ENCODE measurements at places on chromosomes 12 and 14. TPM values are rescaled to one million over a fixed set of nuclear protein-coding genes. Genes with fewer than 3 reads are reported as not detected.
A peak's percentile ranks its signal among the peaks of the same experiment; 100 is the strongest.

The NPFF gene
- total RNA-seq: not detected

The SERPINA10 gene
- total RNA-seq: not detected

The ALDH2 gene
- 195 TPM for total RNA-seq

The RGS6 gene
- total RNA-seq: 0.83 TPM

The RAD51AP1 gene
- total RNA-seq: 0.83 TPM

The RILPL2 gene
- 6.0 TPM for total RNA-seq

The HCFC2 gene
- 37.0 TPM for total RNA-seq

The ACRBP gene
- 1.8 TPM for total RNA-seq

The COL2A1 gene
- not detected for total RNA-seq

The ACOT4 gene
- 0.45 TPM for total RNA-seq

The MIP gene
- not detected for total RNA-seq

The KERA gene
- total RNA-seq: not detected

The RPS26 gene
- total RNA-seq: 104 TPM

The TAS2R50 gene
- total RNA-seq: 1.2 TPM

DNA sequence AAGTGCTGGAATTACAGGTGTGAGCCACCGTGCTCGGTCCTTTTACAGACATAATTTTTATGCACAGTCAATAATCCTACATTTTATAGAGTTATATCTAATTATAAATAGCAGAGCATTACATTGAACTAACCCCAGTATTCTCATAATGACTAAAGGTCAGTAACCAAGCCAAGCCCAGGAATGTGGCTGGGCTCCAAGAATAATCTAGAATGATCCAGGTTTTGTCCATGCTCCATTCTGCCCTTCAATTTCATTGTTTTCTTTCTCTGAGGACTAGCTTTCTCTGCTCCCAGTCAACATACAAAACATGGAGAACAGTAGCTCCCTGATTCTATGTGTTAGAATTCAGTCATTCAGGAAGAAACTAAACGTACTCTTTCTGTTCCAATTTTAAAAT lies 92.1 kb upstream of the KRR1 start:
- no peak for DNase-seq

DNA sequence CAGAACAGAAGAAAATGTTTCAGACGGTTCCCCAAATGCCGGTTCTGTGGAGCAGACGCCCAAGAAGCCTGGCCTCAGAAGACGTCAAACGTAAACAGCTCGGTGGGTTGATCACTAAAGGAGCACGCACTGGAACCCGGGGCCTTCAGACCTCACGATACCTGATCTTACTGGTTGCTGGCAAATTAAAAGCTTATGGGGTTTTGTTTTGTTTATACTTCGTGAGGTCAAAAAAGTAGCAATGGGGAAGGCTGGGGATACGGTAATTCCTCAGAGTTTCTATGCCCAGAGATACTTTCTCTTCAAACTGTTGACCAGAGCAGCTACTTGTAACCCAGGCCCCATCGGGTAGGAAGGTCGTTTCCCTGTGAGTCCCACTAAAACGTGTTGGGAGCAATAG lies 1.7 kb downstream of the CDKN1B start:
- DNase-seq: peak; percentile 42

DNA sequence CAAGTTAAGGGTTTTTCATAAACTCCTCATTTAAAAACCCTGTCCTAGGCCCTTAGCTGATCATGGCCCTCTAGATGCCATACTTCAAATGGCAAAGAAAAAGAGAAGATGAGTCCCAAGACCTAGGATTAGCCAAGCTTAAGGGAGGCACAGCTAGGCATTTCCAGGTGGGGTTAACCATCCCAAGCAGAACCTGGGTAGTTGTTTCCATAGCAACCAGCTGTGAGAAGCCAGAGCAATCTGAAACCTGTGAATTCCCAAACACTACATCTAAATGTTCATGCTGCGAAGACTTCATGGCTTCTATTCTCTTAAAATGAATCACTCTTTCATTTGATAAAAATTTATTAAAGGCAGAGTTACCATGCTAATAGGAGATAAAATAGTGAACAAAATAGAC lies 372.9 kb downstream of the C12orf50 start:
- no peak for DNase-seq

DNA sequence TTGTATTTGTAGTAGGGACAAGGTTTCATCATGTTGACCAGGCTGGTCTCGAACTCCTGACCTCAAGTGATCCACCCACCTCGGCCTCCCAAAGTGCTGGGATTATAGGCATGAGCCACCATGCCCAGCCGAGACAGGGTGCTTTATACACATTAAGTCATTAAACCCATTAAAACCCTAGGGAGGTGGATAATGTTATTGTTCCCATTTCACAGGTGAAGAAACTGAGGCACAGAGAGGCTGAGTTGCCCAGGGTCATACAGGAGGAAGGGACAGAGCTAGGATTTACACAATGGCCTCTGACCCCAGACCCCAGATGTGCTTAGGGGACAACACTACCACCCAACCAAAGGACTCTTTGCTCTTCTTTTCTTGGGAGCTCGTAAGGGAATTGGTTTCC lies 51.0 kb upstream of the RIN3 start:
- DNase-seq: no peak

DNA sequence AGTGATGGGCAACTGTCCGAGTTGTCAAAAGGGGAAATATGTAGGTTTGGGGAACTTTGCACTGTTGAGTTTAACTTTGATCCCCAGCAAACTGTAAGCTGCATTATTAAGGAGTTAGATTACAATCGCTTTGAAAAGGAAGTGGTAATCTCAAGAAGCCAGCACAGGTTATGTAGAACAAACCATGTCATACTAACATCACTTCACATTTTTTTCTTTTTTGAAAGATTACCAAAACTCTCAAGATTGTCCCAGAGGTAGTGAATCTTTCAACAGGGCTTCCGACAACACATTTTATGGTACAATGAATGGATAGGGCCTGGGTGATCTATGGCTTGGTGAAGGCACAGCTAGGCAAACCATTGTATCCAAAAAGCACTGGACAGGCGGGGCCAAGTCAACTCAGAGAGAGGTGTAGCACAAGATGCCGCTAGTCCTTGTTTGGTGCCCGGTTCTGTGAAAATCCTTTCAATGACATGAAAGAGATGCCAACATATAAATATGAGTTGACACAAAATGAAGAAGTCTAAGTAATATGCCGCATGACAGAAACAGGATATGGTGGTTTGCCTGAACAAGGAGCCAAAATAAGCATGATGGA lies 24.3 kb upstream of the PARP11 start:
- DNase-seq: no peak

- no peak for DNase-seq
Measured at GRCh38 chr12:54983536-54984101, 943 bp downstream of the TESPA1 start.

DNA sequence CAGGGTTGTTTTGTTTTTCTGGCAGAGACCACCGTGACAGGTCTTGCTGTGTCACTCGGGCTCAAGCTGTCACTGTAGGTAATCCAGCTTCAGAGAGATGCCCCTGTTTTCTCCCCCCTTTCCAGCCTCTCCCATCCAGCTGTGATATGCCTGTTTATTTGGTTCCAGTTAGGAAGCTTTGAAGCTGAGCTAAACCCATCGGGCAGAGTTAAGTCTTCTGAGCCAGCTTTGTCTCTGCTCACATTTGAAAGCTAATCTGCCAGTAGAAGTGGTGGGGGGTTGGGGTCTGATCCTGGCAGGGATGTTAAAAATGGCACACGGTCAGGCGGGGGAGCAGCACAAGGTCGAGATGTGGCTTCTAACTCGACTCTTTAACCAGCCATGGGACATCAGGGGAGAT lies 130.0 kb downstream of the TSPAN9 start:
- no peak for DNase-seq

GRCh38 chr12:53425515-53426150 lies 2.0 kb downstream of the AMHR2 start:
- DNase-seq: no peak

GRCh38 chr12:75427491-75427890 lies 36.6 kb downstream of the GLIPR1L2 start:
- DNase-seq: no peak

GRCh38 chr12:68977909-68978610 lies 45.1 kb upstream of the CPM start:
- no peak for DNase-seq

- no peak for DNase-seq
Measured at GRCh38 chr12:124784871-124785572, 78.6 kb downstream of the SCARB1 start.

DNA sequence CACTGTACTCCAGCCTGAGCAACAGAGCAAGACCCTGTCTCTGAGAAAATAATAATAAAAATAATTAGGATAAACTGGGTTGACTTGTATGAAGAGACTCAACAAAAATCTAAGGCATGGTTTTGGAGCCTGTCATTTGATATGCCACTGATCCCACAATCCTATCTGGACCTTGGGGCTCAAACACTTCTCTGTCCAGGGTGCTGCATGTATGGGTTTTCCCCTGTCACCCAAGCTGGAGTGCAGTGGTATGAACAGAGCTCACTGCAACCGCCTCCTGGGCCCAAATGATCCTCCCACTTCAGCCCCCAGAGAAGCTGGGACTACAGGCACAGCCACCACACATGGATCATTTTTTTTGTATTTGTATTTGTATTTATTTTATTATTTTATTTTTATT lies 5.3 kb upstream of the VSIG10 start:
- no peak for DNase-seq

- no peak for DNase-seq
Measured at GRCh38 chr12:130245251-130245650, 83.0 kb downstream of the FZD10 start.

GRCh38 chr12:77720258-77720657 lies 110.4 kb upstream of the NAV3 start:
- DNase-seq: no peak

DNA sequence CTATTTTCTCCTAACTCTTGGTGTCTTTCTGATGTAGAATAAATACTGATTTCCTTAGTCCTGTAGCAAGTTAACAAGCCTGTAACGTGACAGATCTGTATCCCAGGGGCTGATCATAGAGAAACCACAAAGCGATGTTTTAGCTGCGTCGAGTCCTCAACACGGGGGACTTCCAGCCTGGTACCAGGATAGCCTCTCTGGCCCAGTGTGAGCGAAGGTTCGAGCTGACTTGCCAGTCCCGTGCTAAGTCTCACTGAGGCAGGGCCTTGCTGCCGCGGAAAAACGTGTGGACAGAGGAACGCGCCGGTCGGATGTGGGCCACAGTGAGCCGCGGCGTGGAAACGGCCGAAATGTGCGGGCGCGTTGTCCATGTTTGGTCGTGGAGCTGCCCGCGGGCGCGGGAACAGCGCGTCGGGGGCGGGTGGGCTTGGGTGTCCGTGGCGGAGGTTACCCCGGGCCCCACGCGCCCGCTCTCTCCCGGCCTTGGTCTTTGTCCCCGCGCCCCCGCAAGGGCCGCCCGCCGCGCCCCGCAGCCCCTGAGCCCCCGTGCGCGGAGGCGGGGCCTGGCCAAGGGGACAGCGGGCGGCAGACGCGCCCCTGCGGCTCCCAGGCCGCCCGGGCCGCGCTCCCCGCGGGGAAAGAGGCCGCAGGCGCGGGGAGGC lies 531 bp upstream of the EML1 start:
- no peak for DNase-seq

- DNase-seq: no peak
Measured at GRCh38 chr12:89041078-89041477, 311.2 kb downstream of the DUSP6 start.

GRCh38 chr12:89179983-89180382 lies 172.3 kb downstream of the DUSP6 start:
- DNase-seq: no peak

DNA sequence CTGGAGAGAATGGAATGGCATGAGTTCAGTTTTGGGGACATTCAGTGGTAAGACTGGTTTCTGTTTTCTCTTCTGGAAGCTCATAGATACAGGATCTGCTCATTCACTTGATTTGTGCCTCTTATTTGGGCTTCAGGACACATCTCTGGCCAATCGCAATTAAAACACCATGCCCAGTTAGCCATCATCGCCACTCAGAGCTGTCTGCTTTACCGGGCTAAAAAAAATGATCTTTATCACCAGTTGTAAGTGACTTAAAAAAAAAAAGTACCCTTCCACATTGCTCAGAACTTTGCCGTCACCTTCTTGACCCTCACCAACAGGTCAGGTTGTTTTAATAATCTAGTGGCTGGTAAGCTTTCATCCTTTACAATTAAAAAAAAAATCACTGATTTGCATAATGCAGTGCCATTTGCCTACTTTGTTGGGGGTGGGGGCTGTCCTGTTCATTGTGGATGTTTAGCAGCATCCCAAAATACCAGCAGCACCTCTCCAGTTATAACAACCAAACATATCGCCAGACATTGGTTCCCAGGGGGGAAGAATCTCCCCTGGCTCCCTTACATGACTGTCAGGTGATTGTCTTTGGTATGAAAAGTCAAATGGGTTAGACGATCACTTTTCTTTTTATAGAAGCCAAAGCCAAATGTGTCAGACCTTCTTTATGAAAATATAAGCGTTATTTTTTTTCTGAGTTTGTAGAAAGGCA lies 150.1 kb downstream of the PRKCH start:
- DNase-seq: no peak

GRCh38 chr12:43113135-43113534 lies 438.9 kb downstream of the ADAMTS20 start:
- DNase-seq: no peak

DNA sequence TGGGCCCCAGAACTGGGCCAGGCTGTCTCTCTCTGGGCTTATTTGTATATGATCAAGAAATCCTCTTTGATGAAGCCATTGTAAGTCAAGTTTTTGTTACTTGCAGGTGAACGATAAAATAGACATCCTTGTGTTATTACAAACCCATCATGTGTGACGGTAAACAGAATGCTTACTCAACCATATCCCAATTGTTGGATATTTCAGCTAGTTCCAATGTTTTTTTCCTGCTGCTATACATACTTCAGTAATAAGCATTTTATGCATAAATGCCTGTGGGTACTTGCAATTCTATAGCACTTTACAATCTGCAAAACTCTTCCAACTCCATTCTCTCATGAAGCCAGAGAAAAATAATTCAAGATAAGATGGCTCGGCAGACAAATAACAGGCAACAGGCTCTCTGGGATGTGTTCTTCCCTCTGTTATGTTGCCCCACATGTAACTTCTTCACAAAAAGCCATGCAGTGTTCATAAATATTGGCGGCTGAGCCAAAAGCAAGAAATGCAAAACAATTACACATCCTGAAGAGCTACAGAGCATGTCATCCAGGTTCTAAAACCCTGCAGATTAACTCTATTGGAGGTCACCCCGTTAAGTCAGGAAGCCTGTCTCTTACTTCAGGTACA lies 69.5 kb downstream of the CLMN start:
- DNase-seq: no peak
